Activated CD4-positive, CD25-positive, alpha-beta regulatory T cell treated with anti-CD3 and anti-CD28 coated beads, Interleukin-2, amount 50 U/mL, for 16 hours (primary cell): ENCODE measurements at places on chromosomes 11 and 22.

DNA sequence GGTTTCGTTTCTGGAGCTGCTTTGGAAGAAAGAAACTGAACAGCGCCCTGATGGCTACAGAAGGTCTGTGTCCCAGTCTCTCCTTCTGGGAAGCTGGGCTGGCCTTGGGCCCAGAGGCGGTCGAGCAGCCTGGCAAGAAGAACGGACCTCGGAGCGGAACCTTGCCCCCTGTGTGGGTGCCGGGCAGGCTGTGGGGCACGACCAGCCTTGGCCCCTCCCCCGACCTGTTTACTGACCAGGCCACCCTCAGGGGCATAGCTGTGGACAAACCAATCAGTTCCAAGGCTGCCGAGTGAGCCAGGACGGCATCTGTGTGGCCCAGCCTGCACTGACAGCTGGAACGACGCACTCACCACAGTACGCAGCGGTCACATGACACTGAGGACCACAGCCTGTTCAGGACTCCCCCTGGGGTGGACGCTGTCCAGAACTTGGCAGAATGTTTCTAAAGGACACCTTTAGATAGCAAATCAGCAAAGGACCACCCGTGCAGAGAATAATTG lies 7.2 kb downstream of the PIM3 start:
- DNase-seq, result no peak

- DNase-seq, result no peak
These were observed 55.9 kb downstream of the KCNC1 start for GRCh38 chr11:17790453-17790852.

- DNase-seq, result no peak
These were observed 32.6 kb downstream of the SHANK3 start for GRCh38 chr22:50705219-50705691.

- peak; percentile 10 for DNase-seq
These were observed 32.0 kb upstream of the SERPIND1 start for GRCh38 chr22:20741634-20742581.

DNA sequence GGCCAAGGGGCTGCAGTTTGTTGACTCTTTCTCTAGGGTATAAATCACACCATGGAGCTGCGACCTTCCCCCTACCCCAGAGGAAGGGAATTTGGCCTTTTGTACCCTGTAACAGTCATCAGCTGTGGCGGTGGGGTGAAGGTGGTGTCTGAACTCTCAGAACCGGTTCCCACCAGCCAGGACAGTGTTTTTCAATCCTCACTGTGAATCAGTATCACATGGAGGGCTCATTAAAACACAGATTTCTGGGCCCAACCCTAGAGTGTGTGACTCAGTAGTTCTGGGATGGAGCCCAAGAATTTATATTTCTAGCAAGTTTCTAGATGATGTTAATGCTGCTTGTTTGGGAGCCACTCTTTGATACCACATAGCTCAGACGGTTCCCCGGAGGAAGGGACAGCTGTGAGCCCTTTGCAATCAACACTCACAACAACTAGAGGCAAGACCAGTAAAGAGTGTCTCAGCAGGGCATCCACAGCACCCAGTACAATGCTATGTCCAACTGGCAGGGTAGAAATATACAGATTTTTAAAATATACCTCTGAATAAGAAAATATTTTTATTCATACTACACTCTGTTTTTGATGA lies 43.9 kb upstream of the FAT3 start:
- no peak for DNase-seq

- no peak for DNase-seq
These were observed 33.0 kb downstream of the LRRC10B start for GRCh38 chr11:61541598-61541997.
